T-helper 17 cell (primary cell): ENCODE measurements at places on chromosomes 5 and 9.

- no peak for DNase-seq
Observed at GRCh38 chr9:89596937-89597555, 7.8 kb upstream of the GADD45G start.

- no peak for DNase-seq
Observed at GRCh38 chr5:160968480-160968879, 116.5 kb upstream of the ATP10B start.

GRCh38 chr9:81665322-81665871, 23.9 kb downstream of the TLE1 start:
- no peak for DNase-seq

- DNase-seq = no peak
Observed at GRCh38 chr5:78364005-78364404, 3.6 kb downstream of the SCAMP1 start.

GRCh38 chr9:15086778-15087324, 176.6 kb upstream of the FREM1 start:
- DNase-seq = no peak

- DNase-seq = no peak
Observed at GRCh38 chr9:100730086-100730485, 152.2 kb downstream of the CAVIN4 start.
